ENCODE measurements at places on chromosomes 16 and 17.
A peak's percentile ranks its signal among the peaks of the same experiment; 100 is the strongest.

DNA sequence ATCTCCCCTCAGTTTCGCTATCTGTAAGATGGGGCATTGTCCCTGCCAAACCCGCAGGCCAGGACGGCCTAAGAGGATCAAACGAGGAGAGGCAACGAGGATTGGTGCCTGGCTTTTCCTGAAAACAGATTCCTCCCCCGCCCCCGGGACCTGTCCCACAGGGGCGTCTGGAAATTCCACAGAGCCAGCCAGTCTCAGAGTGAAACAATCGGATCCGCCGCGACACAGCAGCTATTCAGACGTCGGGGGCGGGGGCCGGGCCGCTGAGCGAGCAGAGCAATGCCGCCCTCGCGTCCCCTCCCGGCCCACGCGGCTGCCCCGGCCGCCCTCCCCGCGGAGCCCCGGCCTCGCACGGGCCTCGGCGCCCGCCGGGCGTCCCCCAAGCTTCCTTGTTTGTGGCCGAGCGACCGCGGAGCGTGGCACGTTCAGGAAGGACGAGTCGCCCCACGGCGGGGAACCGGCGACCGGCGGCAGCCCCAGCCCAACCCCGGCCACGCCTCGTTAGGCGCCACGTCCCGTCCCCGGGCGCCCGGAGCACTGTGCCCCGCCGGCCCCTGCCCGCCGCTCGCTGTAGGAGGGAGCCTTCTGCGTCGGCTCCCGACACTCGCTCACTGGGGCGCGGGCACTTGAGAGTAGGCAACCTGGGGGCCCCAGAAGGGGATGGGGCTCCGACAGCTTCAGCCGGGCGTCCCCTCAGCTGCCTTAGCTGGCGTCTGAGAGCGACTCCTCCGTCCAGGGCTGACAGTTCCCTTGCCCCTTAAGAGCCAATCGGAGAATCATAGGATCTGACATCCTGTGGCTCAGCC, 29.6 kb upstream of the PHOSPHO1 start:
- peak; percentile 46 for DNase-seq

DNA sequence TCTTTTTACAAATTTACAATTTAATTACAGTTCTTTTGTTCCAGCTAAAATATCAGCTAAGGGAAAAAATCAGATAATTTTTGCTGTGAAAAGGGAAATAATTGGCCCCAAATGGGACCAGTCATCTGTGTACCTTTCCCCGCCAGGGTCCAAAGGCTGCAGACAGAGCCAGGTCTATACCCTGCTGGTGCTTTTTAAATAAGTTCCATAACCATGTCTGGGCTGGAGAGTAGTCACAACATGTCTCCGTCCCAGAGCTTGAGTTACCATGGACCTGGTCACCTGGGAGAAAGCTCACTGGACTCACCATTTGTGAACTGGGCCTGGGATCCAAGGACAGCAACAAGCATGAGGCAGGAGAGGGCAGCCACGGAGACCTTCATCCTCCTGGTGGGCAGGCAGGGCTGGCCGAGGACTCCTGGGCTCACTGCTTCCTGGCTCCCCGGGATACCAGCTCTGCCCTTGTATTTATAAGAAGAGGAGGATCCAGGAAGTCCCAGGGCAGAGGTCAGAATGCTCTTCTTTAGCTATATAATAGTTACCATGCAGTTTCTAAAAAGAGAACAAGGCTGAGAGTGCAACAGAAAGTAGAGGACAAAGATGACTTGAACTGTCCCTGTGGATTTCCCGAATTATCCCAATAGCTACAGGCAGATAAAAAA, at the start of gene CCL15:
CCL15 (minus strand) TSS at position 444 of the 662 bp plus-strand sequence; CDS start at position 383, 61 bp downstream.
- no peak for DNase-seq

- DNase-seq, result no peak
These were observed 13.7 kb downstream of the ATP2A3 start for GRCh38 chr17:3950584-3950983.

DNA sequence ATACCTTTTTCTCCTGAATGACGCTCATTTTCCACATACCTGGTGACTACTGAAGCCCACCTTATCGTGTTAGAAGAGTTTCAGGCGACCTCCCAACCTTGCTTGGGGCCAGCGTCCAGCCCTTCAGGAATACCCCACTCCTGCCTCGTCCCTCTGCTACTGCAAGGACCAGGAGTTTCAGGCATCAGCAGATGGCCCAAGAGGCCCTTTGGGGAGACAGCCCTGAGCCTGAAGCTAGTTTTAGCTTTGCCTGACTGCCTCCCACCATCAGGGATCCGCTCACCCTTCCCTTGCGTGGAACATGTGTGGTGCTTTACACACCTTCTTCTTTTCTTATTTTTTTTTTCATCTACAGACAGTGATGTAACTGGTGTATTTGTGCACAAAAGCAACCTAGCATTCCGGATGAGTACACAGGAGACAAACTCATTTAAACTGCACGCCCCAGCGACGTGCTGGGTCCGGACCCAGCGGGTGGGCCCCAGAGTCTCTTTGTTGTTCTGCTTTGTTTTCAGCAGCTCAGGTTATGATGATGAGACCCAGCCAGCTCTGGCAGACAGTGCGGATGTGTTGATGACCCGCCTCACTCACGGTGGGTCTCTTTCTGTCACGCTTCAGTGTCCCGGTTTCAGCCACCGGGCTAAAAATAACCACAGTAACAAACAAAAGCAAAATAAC, 242.4 kb downstream of the C16orf95 start:
- no peak for DNase-seq

GRCh38 chr17:70121126-70121525, 46.1 kb downstream of the KCNJ16 start:
- no peak for DNase-seq

DNA sequence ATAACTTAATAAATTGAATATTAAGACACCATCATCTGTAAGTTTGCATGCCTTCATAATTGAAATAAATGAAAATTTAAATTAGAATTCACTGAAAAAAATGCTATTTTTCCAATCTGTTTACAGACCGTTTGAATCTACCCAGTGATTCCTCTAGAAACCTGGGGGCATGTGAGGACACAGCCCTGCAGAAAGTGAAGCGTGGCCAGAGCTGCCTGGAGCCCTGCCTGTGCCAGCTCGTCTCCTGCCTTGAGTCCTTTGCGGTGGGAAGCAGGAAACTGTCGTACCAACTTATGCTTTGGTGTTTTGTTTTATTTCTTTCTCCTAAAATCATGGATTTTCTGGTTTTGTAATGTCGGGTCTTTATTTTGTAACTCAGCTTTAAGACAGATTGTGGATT, 67.8 kb upstream of the FA2H start:
- no peak for DNase-seq

GRCh38 chr17:82338858-82339633, 5.5 kb upstream of the SECTM1 start:
- DNase-seq, result peak; percentile 74
